ENCODE measurements at places on chromosomes 1 and 21.

DNA sequence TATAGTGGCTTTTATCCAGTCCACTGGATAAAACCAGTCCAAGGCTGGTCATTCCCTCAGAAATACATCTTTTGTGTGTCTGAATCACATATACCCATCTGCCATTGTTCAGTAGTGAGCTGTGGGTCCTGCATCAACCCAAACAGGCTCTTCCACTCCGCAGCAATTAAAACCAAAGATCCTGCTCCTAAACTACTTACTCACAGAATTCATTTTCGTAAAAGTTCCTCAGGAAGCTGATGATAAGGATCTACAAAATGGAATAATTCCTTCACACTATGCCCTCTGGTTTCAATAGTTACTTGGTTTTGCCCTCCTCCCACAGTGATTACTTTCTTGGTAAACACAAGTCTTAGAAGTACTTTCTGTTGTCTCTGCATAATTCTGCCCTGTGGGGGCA lies 5.1 kb upstream of the MFSD2A start:
- H3K27me3 ChIP-seq: no peaks in the 10 kb centered on the region
- no peak overlapping the region for H3K27ac ChIP-seq
- no peaks in the 10 kb centered on the region for H3K36me3 ChIP-seq

- H3K4me3 ChIP-seq: no peak overlapping the region
- no peak overlapping the region for H3K27ac ChIP-seq
- no peak for DNase-seq
- H3K36me3 ChIP-seq: no peaks in the 10 kb centered on the region
Observed at GRCh38 chr1:195604287-195604686, 1004.0 kb downstream of the KCNT2 start.

- no peaks in the 10 kb centered on the region for H3K36me3 ChIP-seq
- no peak overlapping the region for H3K4me3 ChIP-seq
- no peak for DNase-seq
- no peaks in the 10 kb centered on the region for H3K4me1 ChIP-seq
- no peaks in the 10 kb centered on the region for H3K27me3 ChIP-seq
Observed at GRCh38 chr1:202289009-202289408, 52.7 kb downstream of the UBE2T start.

DNA sequence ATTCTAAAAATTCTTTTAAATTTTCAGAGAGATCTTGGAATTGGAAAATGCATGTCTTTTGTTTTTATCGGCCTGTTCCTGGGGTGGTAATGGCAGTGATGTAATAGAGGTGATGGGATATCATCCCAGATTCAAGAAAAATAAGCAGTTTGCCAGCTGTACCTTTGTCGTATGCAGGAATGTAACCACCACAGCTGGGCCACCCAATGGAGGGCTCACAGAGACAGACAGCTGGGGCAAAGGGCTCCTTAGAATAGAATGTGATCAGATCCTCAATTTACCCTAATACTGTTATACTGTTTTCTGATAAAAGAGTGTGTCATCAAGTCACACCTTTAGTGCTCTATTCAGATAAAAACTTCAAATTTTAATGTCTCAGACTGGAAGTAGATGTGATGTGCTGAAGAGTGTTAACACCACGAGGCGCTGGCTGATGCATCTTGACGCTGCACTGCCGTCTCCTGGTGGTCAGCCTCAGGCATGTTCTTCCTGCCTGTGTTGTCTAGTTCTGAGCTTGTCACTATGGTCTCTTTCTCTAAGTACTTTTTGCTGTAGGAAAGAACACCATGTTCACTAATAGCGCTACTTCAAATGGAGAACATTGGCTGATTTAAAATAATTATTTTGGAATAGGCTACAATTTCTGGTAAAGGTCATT lies 78.8 kb downstream of the C1orf21 start:
- no peak for DNase-seq
- H3K36me3 ChIP-seq: no peaks in the 10 kb centered on the region
- H3K4me3 ChIP-seq: no peak overlapping the region
- H3K4me1 ChIP-seq: peaks cover 3% of the 10 kb centered on the region
- no peaks in the 10 kb centered on the region for H3K27me3 ChIP-seq
- no peak overlapping the region for H3K27ac ChIP-seq

DNA sequence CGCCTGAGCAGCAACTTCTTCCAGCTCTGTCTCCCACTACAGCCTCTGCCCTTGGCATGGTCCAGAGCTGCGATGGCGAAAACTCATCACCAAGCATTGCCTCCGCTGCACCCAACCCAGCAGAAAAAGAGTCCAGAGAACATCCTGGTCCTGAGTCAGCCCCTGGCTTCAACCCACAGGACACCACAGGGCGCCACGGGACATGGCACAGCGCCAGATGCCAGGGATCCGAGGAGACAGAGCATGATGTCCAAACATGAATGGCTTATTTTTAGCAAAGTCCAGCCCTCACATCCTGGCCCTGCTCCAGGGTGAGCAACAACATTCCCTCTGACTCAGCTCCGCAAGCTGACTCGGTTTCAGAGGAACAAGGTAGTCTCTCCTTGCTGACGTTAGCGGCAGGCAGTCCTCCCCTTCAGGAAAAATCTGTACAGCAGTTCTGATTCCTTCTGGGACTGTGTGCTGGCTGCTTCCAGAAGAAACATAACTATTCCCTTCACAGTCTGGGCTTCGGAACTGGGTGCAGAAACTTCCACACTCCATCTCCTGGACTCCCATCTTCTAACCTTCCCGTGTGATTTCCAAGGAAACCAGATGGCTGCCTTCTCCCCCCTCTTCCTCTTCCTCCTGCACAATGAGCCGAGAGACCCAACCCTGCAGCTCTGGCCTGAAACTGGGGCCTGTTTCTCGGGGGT lies 131.3 kb downstream of the TOMM20 start:
- DNase-seq: peak; percentile 99
- peak overlapping the region; percentile 96 for H3K27ac ChIP-seq
- no peaks in the 10 kb centered on the region for H3K27me3 ChIP-seq

Data from uterus (tissue), 4 donors.